ENCODE measurements at places on chromosomes 3 and 15.

- no peak for DNase-seq
These were observed 9.9 kb downstream of the CEP152 start for GRCh38 chr15:48800811-48801455.

- no peak for DNase-seq
These were observed 25.9 kb downstream of the SCN5A start for GRCh38 chr3:38623539-38623938.

- DNase-seq: no peak
These were observed 57.9 kb upstream of the SELENOK start for GRCh38 chr3:53949541-53949940.

DNA sequence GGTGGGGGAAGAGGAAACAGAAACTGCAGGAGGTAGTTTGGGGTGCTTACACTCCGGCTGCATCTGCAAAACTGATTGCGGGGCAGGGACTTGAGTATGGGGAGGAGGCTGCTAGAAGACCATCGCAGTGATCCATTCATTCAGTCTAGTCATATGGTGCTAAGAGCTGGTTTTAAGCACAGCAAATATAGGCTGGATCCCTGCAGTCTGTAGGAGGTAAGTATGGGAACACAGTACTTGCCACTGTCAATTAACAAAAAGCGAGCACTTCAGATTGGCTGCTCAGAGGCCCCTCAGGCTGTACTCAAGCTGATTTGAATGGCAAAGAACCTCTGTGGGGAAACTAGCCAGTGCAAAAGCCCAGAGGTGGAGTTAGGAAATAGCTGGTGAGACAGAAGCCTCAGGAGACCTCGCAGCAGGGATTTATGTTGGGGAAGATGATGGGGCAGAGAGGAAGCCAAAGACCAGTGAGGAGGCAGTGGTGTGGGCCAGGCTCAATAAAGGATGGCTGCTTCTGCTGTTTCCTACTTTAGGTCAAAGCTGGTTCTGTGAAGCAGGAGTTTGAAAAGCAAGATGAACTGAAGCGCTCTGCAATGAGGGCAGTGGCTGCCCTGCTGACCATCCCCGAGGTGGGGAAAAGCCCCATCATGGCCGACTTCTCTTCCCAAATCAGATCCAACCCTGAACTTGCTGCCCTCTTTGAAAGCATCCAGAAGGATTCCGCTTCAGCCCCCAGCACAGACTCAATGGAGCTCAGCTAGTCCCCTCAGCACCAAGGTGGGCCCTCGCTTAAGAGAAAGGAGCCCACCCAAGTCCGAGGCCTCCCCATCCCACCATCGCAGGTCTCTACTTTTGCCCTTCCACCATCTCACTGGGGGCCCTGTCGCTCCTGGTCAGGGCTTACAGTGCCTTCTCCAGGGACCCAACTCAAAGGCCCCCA is 7.9 kb downstream of the RPL32 start:
- DNase-seq: no peak

- DNase-seq: no peak
These were observed 17.7 kb upstream of the LAMP3 start for GRCh38 chr3:183180110-183180783.

- no peak for DNase-seq
These were observed 69.3 kb upstream of the RPL35A start for GRCh38 chr3:197880491-197881269.

GRCh38 chr15:45468294-45468693 is 54.3 kb downstream of the SLC30A4 start:
- no peak for DNase-seq

- DNase-seq: no peak
These were observed 135.4 kb upstream of the PFN2 start for GRCh38 chr3:150105886-150106612.

- no peak for DNase-seq
These were observed 332.3 kb downstream of the SHQ1 start for GRCh38 chr3:72515941-72516340.

- no peak for DNase-seq
These were observed 4.4 kb upstream of the PLSCR2 start for GRCh38 chr3:146473726-146474125.

DNA sequence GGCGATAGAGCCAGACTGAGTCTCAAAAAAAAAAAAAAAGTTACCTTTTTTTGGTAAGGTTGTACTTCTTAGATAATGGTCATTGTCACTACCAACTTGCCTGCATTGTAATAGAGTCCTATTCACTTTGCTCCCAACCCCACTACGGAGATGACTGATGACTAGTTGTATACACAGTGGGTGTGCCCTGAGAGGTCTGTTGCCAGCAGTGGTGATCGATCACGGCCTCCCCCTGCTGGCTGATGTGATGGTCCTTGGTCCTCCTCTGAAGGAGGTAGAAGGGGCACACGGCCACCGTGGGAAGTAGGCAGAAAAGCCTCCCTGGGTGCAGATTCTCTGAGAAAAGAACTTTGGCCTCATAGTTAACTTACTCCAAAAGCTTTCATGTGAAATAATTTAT is 10.7 kb downstream of the GCNT3 start:
- DNase-seq: no peak

DNA sequence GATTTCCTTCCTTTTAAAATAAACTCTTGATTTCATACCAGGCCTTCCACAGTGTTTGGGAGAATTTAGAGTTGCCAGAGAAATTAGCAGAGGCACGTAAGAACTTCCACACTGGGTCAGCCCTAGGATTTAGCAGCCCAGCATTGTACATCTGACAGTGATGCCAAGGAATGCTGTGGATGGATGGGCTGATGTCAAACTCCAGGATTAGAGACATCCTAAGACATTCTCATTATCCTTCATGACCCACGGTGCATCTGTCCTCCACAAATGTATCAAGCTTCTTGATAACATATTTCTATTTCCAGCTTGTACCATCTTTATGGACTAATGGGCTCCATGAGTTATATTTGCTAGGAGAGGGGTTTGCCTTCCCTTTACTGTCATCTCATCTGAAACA is 8.0 kb upstream of the TPM1 start:
- DNase-seq: no peak

GRCh38 chr3:41318520-41318919 is 119.2 kb downstream of the CTNNB1 start:
- DNase-seq: no peak

DNA sequence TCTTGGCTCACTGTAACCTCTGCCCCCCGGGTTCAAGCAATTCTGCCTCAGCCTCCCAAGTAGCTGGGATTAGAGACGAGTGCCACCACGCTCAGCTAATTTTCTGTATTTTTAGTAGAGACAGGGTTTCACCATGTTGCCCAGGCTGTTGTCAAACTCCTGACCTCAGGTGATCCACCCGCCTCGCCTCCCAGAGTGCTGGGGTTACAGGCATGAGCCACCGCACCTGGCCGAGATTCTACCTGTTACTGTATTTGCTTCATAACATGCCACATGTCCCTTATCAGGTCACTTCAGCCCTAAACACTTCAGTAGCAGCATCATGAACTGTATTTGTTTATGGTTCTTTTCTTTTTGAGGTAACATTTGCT is 7.5 kb upstream of the LCTL start:
- no peak for DNase-seq

GRCh38 chr3:21751886-21752285 is 876 bp upstream of the ZNF385D start:
- no peak for DNase-seq

- no peak for DNase-seq
These were observed 81.1 kb upstream of the PLSCR4 start for GRCh38 chr3:146331967-146332366.

- no peak for DNase-seq
These were observed 499.6 kb upstream of the KCNMB2 start for GRCh38 chr3:178036451-178037144.

DNA sequence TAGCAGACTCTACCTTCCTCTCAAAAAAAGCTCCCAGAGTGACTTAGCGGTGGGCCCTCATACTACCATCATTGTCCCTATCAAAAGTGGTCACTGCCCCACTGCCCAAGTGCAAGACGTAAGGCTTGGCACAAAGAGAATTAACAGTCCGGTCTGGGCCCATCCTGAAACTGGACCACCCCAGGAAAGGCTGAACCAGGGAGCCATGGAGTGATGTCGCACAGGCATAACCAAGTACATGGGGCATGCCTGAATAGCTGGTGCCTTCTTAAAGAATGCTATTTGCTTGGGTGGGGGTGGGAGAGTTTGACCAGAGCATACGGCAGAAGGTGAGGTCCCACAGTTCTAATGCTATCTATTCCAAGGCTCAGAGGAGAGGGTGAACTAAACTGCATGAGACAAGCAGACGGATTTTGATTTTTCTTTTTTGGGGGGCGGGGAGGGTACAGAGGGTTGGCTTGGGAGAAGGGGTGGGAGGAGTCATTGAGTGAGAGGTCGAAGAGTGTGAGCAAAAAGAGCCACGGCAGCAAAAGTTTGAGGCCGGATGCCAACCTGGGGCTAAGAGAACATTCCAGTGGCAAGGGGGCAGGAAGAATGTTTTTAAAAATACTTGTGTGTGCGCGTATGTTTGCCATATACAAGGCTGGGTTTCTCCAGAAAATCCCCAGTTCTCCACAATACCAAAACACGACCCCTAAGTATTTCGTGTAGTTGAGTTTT is 50.2 kb downstream of the FAM174B start:
- no peak for DNase-seq

GRCh38 chr3:5456199-5456598 is 268.7 kb downstream of the EDEM1 start:
- no peak for DNase-seq

GRCh38 chr3:60575718-60576272 is 675.5 kb downstream of the FHIT start:
- DNase-seq: no peak

GRCh38 chr15:59437817-59438624 is at the start of gene FAM81A:
TSS of gene FAM81A (plus strand) at chr15:59438186. CDS start at chr15:59458627, 20,441 bp downstream.
- peak; percentile 9 for DNase-seq

GRCh38 chr15:57914350-57915055 is 151.0 kb downstream of the ALDH1A2 start:
- DNase-seq: no peak

- DNase-seq: peak; percentile 33
These were observed 10.6 kb downstream of the ARPP19 start for GRCh38 chr15:52558196-52558595.

DNA sequence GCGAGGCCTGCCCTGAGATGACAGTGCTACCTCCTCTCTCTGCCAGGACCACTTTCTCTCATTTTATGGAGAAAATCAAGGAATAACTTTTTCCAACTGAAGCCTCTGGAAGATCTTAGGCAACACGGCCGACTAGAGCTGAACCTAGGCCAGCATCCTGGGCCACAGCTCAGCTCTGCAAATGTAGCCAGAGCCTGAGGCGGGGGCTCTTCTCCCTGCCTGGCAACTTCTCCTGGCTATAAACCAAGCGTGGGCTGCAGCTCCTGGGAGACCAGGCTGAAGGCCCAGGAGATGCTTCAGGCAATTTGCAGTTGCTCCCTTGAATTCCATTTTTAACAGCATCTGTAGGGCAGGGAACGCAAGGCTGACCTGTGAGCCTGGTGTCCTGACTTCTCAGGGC is 74.9 kb downstream of the CEMIP start:
- no peak for DNase-seq

DNA sequence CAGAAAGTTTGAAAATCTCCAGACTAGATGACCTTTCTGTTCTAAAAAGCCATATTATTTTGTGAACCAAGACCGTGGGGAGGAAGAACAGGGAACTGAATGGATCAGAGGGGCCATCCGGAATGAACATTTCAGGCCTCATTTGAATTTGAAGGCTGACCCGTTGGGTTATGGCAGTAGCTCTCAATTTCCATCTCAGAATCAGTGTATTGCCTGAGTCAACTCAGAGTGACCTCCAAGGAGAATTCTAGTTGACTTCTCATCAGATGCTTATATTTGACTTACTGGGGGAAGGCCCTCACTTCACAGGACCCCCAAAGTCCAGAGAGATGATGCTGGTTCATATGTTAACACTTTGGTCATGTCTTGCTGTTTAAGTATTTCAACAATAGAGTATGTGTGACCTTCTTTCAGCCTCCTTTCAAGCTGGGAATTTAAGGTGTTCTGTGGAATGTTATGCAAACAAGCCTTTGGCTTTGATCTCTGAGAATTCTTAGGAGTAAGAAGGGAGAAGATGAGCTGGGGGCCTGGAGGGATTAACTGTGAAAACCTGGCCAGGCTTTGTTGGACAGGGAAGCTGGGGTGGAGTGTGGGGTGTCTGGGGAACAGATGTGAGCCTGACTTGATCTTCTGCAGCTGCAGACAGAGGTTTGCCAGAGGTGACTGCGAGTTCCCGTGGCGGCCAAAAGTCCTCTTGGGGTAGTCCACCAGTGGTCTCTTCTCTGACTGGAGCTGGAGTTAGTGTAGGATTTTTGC is 111.2 kb upstream of the RGMA start:
- no peak for DNase-seq

DNA sequence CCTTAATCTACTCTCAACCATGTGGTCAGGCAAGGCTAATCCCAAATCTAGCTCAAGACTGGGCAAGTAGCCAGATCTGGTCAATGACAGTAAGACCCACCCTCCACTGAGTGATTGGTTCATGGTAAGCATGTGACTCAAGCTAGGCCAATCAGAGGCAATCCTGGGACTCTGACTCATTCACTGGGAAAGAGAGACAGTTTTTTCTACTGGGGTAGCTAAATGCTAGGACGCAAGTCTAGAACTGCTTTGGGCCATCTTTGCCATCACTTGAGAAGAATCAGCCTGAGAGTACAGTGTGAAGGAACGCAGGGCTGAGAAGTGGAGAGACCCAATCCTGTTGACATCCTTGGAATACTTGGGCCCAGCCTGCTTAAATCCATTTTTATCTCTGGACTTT is 9.4 kb upstream of the RAD18 start:
- no peak for DNase-seq

- no peak for DNase-seq
These were observed 85.7 kb downstream of the TBL1XR1 start for GRCh38 chr3:177111541-177111949.

DNA sequence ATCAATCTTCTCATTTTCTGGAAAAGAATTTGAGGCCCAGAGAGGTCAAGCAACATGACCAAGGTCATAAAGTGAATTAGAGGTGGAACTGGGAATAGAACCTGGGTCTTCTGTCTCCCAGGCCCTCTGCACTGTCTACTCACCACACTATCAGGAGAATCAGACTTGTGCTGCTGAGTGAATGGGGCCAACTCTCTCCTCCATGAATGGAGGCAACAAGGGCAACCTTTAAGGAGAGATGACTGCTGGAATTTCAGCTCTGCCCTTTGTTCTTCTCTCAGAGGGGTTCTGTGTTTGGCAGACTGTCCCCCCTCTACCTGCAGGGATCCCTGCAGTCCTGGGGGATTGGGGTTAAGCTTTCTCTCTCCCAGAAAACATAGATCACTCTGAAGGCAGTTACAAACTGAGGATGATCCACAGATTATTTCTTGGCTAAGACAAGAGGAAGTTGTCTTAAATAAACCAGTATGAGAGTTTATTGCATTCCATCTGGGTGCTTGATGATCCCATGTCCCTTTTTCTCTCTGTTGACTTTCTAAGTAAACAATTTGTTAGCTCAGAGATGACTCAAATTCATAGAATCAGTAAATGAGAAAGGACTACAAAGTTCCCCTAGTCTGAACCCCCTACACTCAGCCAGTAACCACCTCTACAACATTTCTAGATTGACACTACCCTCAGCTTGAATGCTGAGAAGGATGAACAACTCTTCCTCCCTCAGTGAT is 99.0 kb upstream of the LIPC start:
- no peak for DNase-seq

Measured in activated CD8-positive, alpha-beta memory T cell treated with anti-CD3 and anti-CD28 coated beads for 4 hours (primary cell).